ENCODE measurements at places on chromosomes 6 and 20. TPM values are rescaled to one million over a fixed set of nuclear protein-coding genes. Genes with fewer than 3 reads are reported as not detected.

MOG gene
- total RNA-seq = not detected

IFT52 gene
- 30.7 TPM for total RNA-seq

METTL24 gene
- total RNA-seq = not detected

HTR1B gene
- not detected for total RNA-seq

ARMC12 gene
- total RNA-seq = 0.47 TPM

RFX6 gene
- total RNA-seq = not detected

CST11 gene
- total RNA-seq = not detected

SLC22A23 gene
- 12.1 TPM for total RNA-seq

DLK2 gene
- 5.0 TPM for total RNA-seq

DST gene
- 67.7 TPM for total RNA-seq

BACH2 gene
- total RNA-seq = 0.33 TPM
